ENCODE measurements at places on chromosomes 11 and 22.

GRCh38 chr11:14567064-14567651 lies 47.0 kb upstream of the PSMA1 start:
- no peak for DNase-seq

DNA sequence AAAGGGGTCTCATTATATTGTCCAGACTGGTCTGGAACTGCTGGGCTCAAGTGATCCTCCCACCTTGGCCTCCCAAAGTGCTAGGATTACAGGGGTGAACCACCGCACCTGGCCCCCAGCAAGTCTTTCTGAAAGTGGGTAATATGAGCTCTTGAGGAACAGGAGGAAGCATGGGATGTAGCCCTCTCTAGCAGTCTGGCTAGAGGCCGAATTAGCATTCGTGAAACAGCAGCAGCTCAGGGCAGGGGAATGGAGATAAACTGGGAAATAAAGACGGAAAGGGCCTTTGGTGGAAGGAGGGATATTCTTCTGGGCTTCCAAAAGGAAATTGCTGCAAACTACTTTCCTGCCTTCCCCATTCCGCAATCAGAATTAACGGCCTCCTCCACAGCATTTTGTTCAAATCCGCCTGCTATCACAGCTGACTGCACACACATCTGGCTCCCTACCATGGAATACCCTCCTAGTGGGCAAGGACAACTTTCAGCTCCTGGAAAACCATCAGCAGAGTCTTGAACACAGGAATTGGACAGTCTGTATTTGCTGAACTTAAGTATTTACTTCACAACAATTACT lies 44.3 kb downstream of the MICAL3 start:
- no peak for DNase-seq

GRCh38 chr11:91776655-91777054 lies 448.0 kb upstream of the FAT3 start:
- no peak for DNase-seq

DNA sequence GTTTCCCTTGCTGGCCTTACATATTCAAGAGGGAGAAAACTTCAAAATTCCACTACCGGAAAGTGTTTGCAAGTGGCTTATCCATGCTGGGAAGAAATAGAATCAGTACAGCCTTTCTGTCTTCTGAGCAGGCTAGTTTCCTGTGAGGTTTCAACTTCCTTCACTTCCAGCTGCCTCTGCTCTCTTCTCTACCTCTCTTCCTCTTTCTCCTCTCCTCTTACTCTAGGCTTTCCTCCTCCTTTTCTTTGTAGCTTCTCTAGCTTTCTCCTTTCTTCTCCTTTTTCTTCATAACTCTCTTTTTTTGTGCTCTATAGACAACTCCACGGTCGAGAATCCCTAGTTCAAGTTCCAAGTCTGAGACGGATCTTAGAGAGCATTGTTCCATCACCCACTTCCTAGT lies 421.8 kb downstream of the ETS1 start:
- DNase-seq = no peak

- peak; percentile 64 for DNase-seq
These were observed 74.0 kb downstream of the ADAMTS15 start for GRCh38 chr11:130522284-130522961.

DNA sequence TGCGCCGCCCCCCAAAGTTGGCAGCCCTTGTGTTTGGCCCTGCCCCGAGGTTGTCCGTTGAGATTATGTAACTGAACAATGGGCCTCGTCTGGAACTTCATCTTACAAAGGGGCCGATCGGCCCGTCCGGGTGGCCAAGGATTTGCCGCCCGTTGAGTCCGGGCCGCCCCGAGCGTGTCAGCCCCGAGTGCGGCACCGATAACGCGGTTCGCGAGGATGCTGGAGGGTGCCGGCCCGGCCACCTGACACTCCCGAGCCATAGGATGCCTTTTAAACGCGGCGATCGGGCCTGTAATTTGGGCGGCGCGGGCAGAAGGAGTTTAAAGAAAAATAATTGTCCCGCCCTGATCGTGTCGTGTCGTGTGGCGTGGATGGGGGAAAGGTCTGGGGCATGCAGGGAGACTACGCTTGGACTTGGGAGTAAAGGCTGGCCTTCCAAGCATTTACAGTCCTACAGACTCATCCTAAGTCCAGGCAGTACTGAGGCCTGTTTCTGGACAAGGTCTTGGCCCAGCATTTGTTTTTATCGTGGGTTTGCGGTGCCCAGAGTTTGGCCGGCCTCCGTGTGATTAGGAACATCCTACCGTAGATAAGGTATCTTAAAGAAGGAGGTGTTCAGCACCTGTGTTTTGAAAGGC lies 1.3 kb downstream of the WEE1 start:
- peak; percentile 76 for DNase-seq

- DNase-seq = no peak
These were observed 54.1 kb upstream of the BDNF start for GRCh38 chr11:27754035-27755017.

DNA sequence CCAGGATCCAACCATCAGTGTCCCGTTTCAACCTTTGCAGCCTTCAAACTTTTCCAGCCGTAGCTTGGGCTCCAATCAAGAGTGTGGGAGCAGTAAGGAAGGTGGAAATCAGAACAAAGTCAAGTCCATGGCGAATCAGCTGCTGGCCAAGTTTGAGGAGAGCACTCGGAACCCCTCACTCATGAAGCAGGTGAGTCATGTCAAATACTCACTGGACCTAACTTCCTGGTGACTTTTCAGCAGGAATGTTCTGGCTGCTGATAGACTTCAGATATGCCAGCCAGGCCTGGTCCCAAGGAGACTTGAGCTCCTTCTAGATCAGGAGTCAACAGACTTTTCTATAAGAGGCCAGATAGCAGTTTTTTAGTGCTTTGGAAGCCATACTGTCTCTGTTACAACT lies 129.0 kb downstream of the MICAL2 start:
- no peak for DNase-seq

DNA sequence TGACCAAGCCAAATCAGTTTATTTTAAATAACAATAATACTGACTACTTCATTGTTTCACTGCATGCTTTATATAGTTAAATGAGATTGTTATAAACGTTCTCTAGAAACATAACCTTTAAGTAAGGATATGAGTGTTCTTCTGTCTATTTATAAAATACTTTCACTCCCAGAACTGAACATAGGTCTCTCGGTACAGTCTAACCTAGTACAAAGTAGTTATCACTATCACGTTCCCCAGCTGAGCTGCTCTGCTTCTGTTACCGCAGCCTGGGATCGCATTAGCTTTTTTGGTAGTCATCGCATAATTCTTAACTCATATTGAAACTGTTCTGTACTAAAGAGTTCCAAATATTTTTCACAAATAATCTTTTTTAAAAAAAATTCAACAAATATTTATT lies 143.6 kb downstream of the WNT11 start:
- no peak for DNase-seq

GRCh38 chr11:47714554-47715081 lies 551 bp downstream of the AGBL2 start:
- peak; percentile 26 for DNase-seq

- DNase-seq = no peak
These were observed 98.9 kb downstream of the TRIM29 start for GRCh38 chr11:120039039-120039438.

DNA sequence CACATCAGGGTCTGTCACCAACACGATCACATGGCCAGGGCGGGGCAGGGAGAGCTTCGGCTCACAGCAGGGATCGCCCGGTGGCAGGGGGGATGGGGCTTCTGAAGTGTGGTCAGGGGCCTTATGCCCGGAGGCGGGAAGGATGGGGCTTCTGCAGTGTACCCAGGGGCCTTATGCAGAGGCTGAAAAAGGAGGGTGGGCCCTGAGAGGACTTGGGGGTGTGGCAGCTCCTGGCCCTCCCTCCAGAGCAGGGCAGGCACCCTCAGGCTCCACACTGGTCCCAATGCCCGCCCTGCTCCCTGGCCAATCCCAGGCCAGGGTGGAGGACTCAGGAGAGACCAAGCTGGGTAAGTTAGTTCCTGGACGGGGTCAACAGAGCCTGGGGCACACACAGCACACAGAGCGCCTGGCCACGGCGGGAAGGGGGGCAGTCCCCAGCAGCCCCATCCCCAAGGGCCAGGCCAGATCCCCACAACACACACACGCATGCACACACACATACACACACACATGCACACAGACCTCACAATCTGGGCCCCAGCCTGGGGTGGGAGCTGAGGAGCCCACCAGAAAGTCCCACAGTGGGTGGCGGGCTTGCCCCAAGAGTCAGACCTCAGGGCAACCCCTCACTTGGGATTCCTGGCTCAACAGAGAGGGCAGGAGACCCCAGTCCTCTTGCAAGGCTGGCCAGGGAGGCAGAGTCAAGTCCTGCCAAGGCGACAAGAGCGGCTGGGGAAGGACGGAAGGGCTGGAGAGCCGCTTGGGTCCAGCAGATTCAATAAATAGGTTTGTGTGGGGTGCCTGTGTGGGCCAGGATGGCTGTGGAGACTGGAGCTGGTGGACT lies 1.1 kb upstream of the CEND1 start:
- DNase-seq = no peak

DNA sequence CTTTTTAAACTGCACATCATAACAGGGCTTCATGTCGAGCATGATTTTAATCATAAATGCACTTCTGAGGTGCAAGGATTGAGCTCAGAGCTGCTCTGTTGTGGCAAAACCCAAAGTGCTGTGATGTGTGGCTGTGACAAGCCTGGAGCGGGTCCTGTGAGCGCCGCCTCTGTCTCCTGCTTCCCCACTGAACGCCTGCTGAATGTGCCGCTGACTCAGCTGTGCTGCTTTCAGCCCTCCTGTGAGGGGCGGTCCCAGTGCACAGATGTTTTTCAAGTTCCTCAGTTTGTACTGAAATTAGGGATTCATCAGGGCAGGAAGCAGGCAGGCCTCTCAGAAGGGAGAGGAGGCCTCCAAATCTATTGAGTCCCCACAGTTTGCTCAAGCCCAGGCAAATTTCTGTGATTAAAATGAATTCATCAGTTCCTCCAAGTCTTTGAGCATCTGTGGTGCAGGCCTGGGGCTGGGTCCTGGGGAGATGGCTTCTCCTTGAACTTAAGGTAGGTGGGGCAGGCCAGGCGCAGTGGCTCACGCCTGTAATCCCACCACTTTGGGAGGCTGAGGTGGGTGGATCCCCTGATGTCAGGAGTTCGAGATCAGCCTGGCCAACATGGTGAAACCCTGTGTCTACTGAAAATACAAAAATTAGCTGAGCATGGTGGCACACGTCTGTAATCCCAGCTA lies 3.0 kb upstream of the GTSE1 start:
- DNase-seq = no peak

GRCh38 chr11:69372589-69373250 lies 78.8 kb downstream of the MYEOV start:
- no peak for DNase-seq

GRCh38 chr11:12808519-12808918 lies 134.3 kb downstream of the TEAD1 start:
- DNase-seq = no peak

GRCh38 chr11:74816664-74817063 lies 68.0 kb downstream of the RNF169 start:
- DNase-seq = no peak

DNA sequence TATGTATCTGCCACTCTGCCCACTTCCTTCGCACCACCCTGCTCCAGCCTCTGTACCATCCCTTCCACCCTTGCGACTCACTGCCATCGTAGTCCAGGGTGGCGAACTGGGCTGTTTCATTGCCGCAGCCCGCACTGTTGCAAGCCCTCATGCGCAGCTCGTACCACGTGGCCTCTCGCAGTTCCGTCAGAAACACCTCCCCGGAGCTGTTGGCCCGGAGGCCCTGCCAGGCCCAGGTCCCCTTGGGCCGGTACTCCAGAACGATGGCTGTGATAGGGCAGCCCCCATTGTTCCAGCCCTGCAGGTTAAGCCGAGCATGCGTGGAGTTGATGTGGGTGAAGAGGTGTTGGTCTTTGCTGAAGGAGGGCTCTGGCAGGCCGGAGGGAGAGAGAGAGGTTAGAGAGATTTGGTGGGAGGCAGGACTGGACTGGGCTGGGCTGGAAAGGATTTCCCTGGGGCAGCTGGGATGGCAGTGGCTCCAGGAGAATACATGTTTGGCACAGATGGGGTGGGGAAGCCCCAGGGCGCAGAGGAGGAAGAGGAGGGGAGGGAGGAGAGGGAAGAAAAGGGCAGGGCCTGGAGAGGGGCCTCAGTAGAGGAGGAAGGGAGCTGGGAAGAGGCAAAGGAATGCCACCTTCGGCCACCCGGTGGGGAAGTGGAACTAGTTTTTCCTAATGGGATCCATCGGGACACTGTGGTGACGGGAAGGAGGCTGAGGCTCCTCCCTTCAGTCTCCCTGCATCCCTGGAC lies 109.6 kb downstream of the CEP164 start:
- DNase-seq = no peak

- peak; percentile 71 for DNase-seq
These were observed 24.1 kb downstream of the GRAMD1B start for GRCh38 chr11:123454060-123454651.

- no peak for DNase-seq
These were observed 3.0 kb downstream of the INPPL1 start for GRCh38 chr11:72227316-72228228.

DNA sequence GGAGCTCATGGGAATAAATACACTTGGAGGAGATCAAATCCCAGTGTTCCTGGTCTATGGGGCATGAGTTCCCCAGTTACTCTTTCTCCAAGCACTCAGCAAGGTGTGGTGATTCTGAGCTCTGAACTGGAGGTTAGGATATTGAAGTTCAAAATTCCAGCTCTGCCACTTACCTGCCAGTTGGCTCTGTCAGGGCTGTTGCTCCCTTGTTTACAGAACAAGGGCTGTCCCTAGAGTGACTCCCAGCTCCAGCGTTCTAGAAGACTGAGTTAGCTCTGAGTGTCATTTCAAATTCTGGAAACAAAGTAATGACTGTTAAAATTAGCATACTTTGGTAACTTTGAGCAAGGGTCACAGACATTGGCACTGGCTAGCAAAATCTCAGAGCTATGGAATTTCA lies 69.7 kb upstream of the ZBED5 start:
- no peak for DNase-seq

- no peak for DNase-seq
These were observed 61.2 kb downstream of the CD82 start for GRCh38 chr11:44626645-44627044.

DNA sequence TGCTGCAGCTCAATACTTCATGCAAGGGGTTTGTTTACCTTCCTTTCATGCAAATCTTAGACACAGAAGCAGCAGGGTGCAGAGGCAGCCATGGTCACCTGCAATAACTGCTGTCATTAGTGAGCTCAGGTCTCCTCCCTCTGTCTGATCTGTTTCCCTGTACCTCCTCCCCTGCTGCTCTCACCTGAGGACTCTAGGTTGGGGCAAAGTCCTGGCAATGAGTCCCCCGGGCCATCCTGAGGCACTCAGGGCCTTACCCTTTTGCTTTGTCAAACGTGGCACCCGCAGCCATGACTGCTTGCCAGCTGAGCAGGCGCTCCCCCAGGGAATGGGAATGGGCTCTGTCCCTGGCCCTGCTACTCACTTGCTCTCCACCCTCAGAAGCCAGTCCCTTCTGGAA lies 3.9 kb downstream of the LRRC10B start:
- no peak for DNase-seq

GRCh38 chr11:17211286-17211685 lies 3.5 kb upstream of the PIK3C2A start:
- DNase-seq = no peak

DNA sequence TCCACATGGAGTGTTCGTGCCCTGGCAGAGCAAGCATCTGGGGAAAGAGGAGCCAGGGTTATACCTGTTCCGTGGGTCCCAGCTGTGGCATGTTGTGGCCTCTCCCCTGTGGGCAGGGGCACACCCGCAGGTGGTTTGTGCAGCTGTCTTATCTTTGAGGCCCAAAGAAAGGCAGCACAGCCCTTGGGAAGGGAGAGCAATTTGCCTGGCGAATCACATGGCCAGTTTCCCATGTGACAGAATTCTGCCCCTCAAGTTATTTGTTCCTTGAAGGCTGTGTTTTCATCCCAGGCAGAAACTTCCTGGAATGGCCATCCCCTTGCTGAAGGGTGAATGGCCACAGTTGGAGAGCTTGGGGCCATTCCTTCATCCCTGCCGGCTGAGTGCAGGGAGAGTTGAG lies 16.4 kb upstream of the COX8A start:
- DNase-seq = peak; percentile 19

GRCh38 chr22:36442506-36443197 lies 38.8 kb downstream of the TXN2 start:
- no peak for DNase-seq

Measured in erythroblast (primary cell).